Activated naive CD8-positive, alpha-beta T cell treated with anti-CD3 and anti-CD28 coated beads, Interleukin-2, amount 50 U/mL, for 16 hours (primary cell): ENCODE measurements at places on chromosomes 3 and 15.

DNA sequence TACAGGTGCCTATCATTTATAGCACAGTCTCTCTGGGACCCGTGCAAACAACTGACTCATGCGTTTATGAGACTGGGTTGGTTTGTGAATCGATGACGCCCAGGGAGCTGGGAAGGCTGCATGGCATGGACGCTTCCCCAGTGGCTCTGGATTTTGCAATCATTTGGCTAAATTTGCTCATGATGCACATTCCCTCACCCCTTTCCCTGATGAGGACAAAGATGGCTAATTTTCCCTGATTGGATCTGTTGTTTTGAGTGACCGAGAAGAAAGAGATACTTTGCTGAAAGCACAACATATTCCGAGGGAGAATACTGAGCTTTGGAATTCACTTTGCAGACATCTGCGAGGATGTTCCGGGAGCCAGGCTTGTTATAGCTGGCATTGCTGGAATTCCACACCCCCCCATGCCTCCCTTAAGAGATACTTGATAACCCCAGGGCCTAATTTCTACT is 51.1 kb downstream of the CGNL1 start:
- DNase-seq: no peak

DNA sequence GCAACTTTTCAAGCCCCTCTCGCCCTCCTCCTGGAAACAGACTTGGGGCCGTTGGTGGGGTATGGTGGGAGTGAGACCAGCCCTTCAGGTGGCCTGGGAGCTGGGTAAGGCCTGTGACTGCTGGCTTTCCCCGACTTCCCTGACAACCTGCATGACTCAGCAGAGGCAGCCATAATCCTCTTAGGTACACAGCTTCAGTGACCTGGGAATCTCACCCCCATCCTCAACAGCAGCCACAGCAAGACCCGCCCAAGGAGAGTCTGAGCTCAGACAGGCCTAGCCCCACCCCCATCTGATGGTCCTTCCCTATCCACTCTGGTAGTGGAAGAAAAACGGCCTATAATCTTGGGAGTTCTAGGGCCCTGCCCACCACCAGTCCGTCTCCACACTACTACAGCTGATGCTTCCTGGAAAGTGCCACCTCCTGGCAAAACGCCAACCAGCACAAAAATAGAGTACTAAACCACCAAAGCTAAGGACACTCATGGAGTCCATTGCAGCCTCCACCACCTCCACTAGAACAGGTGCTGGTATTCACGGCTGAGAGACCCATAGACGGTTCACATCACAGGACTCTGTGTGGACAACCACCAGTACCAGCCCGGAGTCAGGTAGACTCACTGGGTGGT is 13.1 kb upstream of the SLC27A2 start:
- DNase-seq: no peak

DNA sequence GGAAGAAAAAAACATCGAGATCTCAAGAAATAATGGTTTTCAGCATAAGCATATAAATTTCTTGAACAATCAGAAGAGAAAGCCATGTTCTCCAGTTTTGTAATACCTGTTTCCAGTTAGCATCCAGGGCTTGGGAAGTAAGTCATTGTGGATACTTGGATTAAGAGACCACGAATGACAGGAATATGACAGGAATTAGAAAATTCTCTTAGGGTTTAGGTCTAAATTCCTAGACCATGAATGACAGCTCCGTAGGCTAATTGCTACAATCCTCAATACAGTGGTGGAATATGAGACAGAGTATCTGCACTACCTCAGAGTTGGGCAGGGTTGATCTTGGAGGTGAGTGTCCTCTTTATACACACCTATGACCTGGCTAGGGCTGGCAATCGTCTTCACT is 517.5 kb downstream of the NTRK3 start:
- no peak for DNase-seq

DNA sequence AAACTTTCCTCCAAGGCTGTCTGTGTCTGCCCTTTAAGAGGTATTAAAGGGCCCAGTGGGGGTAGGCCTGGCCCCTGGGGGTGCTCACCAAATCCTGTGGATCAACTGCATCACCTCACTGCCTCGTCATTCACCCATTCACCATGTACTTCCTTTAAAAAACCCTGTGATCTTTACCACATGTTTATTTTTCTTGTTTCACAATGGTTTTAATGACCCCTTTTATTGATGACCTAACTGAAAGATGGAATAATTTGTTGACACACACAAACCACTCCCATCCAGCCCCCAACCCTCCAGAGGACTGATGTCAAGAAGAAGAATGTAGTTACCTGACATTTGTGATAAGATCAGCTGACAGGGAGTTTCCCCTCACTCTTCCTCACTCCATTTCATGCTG is 40.8 kb downstream of the KCNAB1 start:
- no peak for DNase-seq

GRCh38 chr3:129413687-129414506 is 14.5 kb downstream of the EFCAB12 start:
- no peak for DNase-seq

DNA sequence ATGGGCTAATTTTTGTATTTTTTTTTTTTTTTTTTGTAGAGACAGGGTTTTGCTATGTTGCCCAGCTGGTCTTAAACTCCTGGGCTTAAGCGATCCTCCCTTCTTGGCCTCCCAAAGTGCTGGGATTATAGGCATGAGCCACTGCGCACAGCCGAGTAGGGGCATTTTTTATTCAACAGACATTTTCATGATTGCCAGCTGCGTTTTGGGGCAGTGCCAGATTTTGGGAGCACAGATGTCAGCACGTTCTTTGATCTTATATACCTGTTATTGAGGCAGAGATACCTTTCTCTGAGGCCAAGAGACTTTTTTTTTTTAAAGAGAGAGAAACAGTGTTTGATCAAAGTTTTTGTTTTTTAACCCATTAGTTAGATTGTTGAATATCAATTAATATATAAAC is 16.8 kb downstream of the NEO1 start:
- no peak for DNase-seq

- DNase-seq: no peak
Measured at GRCh38 chr3:194318511-194319161, 32.5 kb downstream of the CPN2 start.

DNA sequence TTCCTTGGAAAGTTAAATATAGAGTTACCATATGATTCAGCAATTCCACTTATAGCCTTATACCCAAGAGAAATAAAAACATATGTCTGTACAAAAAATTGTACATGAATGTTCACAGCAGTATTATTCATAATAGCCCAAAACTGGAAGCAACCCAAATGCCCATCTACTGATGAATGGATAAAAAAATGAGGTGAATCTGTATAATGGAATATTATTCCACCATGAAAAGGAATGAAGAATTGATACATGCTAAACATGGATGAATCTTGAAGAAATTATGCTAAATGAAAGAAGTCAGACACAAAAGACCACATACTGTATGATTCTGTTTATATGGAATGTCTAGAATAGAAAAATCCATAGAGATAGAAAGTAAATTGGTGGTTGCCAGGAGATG is 61.4 kb downstream of the TTC23 start:
- DNase-seq: no peak

DNA sequence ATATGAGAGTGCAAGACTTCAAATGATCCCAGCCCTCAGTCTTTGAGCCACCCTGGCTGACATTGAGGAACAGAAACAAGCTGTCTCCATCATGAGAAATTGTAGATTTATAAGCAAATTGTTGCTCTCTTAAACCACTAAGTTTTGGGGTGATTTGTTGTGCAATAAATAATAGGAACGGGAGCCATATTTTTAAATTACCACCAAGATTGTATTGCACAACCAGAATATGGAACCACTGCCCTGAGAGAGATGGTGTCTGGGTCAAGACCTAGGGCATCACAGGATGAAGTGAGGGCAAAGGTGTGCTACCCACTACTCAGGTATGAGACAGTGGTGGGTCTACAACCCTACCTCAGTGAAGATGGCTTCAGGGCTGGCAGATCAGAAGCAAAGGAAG is 2.3 kb upstream of the CFAP92 start:
- no peak for DNase-seq

DNA sequence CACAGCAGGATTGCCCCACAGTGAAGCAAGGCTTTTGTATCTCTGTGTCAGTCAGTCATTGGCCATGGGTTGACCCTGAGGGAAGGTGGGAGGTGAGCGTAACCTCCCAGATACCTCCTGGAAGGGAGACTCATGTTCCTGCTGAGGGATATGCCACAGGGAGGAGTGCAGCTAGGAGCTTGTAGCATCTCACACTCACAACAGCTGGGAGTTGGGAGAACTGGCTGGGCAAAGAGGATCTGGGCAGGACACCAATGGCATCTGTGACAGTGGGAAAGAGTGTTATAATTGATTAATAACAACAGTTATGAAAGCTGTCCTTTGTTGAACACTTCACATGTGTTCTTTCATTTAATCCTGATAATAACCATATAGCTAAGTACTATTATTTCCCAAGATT is 171.0 kb downstream of the TLE3 start:
- DNase-seq: no peak

GRCh38 chr3:59040902-59041301 is 8.9 kb downstream of the CFAP20DC start:
- DNase-seq: no peak

- DNase-seq: no peak
Measured at GRCh38 chr15:68417897-68418296, 14.1 kb downstream of the ITGA11 start.

DNA sequence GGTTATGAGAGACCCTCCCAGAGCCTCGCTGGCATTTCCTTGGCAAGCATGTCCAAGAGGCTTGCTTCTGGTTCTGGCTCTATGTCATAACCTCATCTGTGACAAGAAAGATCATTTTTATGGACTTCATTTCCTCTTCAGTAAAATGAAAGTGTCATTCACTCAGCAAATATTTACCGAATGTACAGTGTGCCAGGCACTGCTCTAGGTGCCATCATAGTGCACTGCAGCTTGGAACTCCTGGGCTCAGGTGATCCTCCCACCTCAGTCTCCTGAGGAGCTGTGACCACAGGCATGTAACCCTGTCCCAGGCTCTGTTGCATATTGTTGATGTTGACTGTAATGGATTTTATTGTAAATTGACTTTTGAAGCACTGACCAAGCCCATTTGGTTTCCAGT is 18.7 kb upstream of the ITPKA start:
- DNase-seq: no peak

DNA sequence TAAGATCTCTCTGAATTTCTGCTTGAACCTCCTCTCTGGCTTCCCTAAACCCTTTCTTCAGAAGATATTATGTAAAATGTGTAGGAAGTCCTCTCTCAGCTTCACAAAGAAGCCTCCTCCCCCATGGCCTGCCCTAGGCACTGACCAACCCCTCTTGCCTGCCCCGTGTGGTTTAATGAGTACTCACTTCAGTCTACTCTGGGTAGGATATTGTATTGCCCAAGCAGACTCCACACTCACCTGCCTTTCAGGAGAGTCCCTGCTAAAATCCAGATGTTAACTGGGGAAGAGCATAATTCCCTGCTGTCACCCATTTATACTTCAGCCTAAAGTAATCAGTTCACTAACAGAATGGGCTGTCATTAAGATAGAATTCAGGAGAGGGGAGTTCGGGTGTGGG is 2.6 kb upstream of the AGBL1 start:
- no peak for DNase-seq

DNA sequence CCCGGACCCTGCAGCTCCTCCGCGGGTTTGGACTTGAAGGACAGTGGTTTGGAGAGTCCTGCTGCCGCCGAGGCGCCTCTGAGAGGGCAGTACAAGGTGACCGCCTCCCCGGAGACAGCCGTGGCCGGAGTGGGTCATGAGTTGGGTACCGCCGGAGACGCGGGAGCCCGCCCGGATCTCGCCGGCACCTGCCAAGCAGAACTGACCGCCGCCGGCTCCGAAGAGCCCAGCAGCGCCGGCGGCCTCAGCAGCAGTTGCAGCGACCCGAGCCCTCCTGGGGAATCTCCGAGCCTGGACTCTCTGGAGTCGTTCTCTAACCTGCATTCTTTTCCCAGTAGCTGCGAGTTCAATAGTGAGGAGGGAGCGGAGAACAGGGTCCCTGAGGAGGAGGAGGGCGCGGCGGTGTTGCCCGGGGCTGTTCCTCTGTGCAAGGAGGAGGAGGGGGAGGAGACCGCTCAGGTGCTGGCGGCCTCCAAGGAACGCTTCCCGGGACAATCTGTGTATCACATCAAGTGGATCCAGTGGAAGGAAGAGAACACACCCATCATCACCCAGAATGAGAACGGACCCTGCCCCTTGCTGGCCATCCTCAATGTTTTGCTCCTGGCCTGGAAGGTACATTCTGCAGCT is 634 bp downstream of the MINDY2 start:
- DNase-seq: no peak

- DNase-seq: no peak
Measured at GRCh38 chr3:170480111-170480510, 61.4 kb downstream of the CLDN11 start.

- DNase-seq: no peak
Measured at GRCh38 chr15:63913786-63914315, 80.1 kb upstream of the HERC1 start.

DNA sequence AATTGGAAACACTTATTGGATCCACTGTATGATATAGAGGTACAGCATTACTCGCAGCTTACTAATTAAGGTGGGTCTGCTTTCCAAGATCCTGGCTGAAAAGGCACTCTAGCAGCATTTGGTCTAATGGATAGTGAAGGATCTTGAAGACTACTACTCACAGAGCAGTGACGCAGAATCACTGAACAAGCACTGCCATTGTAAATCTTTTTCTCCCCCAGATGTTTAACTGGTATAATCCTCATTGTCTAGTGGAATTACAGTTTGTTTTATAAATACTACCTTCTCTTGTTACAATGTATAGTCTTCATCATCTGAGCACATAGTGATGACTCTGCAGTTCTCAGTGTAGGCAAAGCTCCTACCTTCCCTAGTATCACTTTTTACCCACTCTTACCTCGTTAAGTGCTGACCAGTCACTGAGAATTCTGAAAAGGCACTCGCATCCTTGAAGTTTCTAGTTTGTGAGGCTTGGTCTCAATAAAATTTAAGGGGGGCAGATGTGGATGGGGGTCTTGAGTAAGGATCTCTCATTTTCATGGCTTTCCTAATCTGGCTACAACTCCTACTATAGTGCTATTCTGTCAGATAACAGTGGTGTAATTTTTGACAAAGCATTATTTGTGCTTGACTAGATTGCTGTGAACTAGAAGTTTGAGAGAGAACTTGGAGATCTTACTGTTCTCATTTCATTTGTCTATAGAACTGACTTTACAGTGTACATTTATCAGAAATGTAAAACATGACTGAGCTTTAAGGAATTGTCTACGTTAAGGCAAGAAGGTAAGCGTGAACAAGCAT is 23.2 kb downstream of the MAPK6 start:
- no peak for DNase-seq

- DNase-seq: no peak
Measured at GRCh38 chr3:139617672-139618268, 60.0 kb downstream of the NMNAT3 start.

- DNase-seq: no peak
Measured at GRCh38 chr15:44147636-44148035, 47.4 kb downstream of the FRMD5 start.

GRCh38 chr15:58313810-58314592 is 117.8 kb upstream of the LIPC start:
- no peak for DNase-seq

DNA sequence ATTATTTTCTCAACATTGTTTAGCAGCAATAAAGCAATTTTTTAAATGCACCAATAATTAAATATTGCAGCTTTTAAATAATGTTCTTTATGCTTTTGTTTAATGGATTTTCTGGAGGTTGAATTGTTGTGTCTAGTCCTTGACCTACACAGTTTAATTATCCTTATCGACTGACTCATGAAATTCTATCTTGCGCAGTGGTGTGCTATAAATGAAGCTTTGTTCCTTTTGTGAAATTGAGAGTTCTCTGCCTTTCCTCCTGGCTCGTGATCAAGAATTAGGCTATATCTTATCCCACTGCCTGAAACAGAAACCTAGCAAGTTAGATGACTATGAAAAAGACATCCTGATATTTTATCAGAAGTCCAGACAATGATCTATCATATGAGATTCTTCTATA is 37.0 kb upstream of the PIK3R4 start:
- DNase-seq: no peak

- no peak for DNase-seq
Measured at GRCh38 chr3:107394502-107394901, 17.3 kb downstream of the CCDC54 start.
